ENCODE measurements at places on chromosomes 1 and 21. TPM values are rescaled to one million over a fixed set of nuclear protein-coding genes. Genes with fewer than 3 reads are reported as not detected.

WNT9A gene
- polyA plus RNA-seq: not detected

LIN28A gene
- not detected for polyA plus RNA-seq

WDR64 gene
- 0.29 TPM for polyA plus RNA-seq

GSTM5 gene
- polyA plus RNA-seq: not detected

DISP3 gene
- polyA plus RNA-seq: 0.53 TPM

LCK gene
- 1,109 TPM for polyA plus RNA-seq

TRIM33 gene
- 28.7 TPM for polyA plus RNA-seq

UBE2Q1 gene
- polyA plus RNA-seq: 11.4 TPM

SPRR3 gene
- polyA plus RNA-seq: not detected

DNM3 gene
- polyA plus RNA-seq: 1.2 TPM

LRRC8C gene
- polyA plus RNA-seq: 14.3 TPM

- no peak for DNase-seq
Measured at GRCh38 chr1:28028873-28029654, 59.3 kb downstream of the EYA3 start.

GRCh38 chr1:60894130-60894529, 188.2 kb upstream of the NFIA start:
- no peak for DNase-seq

- no peak for DNase-seq
Measured at GRCh38 chr1:39898648-39899603, 2.8 kb downstream of the MYCL start.

- DNase-seq: no peak
Measured at GRCh38 chr21:37531431-37531932, 164.9 kb downstream of the DYRK1A start.

DNA sequence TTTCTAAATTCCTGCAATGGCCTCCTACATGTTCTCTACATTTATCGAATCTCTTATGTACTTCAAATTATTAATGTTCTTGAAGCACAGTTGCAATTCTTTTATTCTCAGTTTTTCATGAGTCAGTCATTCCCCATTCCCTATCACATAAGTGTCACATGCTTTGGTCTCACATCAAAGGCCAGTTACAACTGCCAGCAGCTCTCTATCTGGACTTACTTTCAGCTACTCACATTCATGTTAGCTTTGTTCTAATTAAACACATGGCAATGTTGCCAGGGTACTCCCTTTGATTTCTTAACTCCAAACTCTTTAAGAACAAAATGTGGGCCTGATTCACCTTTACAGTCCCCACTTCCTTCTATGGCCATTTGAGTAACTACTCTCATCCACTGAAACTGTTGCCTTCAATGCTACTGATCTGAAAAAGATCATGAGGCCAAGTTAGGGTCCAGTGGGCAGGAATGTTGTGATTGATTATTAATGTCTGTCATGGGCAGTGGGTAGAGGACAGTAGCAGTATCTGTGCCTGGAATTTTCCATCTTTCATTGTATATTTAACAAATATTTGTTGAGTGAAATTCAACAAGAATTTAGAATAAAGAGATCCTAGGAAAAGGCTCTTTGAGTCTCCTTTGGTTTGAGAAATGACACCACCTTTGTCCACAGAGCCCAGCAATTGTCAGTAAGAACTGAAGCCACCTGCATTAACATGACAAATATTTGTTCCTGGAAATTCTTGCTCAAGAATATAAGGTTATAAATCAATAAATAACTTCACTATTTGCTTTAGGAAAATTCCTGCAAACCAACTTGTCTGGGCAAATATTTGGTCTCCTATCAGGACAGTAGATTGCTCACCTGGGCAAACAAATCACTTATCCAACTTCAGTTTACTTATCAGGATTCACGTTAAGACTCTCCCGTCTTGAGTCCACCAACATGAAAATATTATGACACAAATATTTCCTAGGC, 153.6 kb upstream of the SAMSN1 start:
- DNase-seq: no peak

DNA sequence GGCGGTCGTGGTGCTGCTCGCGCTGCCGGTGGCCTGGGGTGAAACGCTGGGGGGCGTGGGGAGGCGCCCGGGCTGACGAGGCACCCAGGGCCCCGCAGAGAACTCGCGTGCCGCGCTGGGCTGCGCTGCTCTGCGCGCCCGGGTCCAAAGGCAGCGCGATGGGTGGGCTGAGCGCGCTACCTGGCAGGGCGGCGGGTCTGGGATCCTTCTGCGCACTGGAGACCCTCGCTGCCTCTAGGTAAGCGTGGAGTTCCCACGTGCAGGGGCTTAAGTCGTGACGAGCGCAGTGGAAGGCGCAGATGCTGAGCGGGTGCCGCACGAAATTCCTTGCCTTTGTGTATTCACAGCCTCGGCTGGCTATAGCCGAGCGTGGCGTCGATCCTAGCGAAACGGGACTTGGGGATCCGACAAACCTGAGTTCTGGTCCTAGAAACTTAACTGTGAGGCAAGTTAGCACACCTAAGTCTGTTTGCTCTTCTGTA, 24.6 kb downstream of the CR1L start:
- no peak for DNase-seq

GRCh38 chr1:246659594-246660140, 64.5 kb upstream of the SCCPDH start:
- DNase-seq: no peak

- DNase-seq: no peak
Measured at GRCh38 chr21:44897326-44898010, 23.2 kb downstream of the ITGB2 start.

DNA sequence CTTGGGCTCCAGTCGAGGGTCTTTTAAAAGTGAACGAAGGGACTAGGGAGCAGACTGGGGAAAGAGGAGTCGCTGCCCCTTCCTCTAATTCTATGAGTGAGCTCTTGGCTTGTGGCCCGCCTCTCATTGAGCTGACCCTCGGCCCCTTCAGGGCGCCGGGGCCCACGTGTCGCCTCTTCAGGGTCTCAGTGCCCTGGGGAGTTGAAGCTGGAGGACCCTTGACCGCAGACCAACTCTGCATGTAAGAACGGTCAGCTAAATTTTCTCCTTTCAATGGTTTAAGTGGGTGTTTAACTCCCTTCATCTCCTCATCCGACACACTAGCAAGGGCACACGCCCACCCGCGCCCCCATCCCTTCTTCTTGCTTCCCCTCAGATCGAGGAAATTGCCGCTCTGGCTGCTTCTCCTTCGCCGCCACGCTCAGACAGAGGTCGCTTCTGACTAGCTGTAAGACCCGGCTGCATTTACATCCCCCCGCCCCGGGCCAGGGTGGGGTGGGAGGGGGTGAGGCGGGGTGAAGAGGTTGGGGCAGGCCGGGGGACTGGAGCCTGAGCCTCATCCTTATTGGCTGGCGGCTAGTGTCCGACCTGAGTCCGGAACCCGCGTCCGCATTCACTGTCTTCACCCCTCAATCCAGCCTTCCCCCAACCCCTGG, 10.9 kb downstream of the NR5A2 start:
- no peak for DNase-seq

DNA sequence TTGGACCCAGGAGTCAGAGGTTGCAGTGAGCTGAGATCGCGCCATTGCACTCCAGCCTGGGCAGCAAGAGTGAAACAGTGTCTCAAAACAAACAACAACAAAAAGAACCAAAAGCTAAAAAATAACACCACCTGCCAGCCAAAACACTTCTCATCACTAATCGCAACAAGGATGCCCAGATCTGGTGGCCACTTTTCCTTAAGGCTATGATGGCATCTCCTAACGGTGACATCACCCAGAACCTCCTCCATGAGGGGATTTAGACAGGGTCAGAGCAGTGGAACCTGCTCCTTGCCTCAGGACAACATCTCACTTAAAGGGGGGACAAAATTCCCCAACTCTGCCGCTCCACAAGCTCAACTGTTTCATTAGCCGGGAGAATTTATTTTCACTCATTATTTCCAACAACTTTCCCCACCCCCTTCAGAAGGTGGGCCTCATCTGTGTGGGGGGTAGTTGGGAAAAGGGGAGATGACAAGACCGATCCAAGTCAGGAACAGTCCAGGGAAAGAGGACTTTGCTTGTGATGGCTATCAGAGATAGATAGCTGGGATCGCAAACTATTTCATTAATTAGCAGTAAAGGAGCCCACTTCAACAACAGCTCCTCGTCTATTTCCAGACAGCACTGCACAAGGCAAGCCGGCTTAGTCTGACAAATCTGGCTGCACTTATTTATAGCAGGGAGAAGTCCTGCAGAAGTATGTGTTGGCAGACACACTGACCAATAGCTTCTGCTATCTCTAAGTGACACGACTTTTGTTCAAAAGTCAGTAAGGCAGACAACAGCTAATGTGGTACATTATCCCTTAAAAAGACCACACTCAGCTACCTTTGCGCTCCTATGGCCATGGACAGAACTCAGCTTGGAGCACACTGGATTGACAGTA, 2.6 kb downstream of the PABPC4 start:
- DNase-seq: no peak

GRCh38 chr1:219465212-219466093, 147.5 kb downstream of the ZC3H11B start:
- no peak for DNase-seq

DNA sequence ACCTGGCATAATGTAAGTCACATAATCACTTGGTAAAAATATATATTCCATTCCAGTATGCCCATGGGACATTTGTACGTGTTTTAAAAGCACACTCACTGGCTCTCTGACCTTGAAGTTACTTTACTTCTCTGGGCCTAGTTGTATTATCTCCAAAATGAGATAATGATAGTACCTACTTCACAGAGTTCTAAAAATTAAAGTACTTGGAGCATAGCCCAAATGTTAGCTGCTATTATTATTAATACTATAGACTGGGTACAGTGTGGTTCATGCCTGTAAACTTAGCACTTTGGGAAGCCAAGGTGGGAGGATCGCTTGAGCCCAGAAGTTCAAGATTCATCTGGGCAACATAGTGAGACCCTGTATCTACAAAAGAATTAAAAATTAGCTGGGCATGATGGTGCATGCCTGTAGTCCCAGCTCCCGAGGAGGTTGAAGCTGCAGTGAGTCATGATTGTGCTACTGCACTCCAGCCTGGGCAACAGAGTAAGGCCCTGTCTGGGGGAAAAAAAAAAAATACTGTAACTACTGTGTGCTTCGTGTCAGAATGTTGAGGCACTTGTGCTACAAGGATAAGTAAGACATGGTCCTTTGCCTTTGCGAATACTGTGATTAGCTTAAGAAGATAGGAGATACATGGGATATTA, 45.7 kb downstream of the TDRD5 start:
- no peak for DNase-seq

DNA sequence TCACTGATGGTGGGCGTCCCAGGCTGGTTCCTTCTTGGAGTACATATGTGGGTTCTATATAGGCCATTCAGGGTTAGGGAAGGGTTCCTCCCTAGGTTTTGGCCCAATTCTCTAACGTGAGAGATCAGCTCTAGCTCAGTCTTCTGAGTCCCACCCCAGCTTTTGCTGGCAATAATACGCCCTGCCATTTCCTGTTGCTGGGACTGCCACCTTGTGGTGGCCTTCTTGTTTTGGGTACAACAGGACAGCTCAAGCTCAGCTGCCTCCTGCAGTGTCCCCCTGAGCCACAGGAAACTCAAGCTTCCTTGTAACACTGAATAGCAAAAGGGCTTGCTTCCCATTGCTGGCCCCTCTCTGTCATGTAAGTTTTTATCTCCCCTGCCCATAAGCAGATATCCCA, 77.8 kb downstream of the BACH1 start:
- DNase-seq: peak; percentile 41

DNA sequence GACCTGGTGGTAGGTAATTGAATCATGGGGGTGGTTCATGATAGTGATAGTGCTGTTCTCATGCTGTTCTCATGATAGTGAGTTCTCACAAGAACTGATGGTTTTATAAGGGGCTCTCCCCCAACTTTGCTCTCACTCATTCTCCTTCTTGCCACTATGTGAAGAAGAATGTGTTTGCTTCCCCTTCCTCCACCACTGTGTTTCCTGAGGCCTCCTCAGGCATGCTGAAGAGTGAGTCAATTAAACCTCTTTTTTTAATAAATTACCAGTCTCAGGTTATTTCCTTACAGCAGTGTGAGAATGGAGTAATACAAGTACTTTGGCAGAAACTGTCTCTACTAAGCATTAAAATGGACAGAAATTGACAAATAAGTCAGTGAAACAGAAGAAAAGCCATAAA, 21.6 kb downstream of the RAB3GAP2 start:
- no peak for DNase-seq

GRCh38 chr1:244046907-244047611, 4.0 kb upstream of the ZBTB18 start:
- no peak for DNase-seq

DNA sequence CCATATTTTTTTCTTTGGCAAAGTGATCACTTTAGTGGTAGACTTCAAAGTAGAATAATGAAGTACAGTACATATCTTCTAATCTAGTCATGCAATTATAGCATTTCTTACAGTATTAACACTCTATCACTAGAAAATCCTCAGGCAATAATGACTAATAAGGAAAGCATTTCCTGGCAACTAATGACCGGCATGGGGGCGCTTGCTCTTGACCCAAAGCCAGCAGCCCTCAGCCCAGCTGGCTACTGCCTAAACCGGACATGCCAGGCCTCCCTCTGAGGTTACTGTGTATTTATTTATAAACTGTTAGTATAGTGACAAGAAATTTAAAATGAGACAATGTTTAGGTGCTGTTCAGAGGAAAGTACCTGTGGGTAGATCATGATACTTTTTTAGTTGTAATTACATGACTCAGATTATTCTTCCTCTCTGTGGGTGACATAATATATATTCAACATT, 633.8 kb downstream of the PTPRC start:
- DNase-seq: no peak

DNA sequence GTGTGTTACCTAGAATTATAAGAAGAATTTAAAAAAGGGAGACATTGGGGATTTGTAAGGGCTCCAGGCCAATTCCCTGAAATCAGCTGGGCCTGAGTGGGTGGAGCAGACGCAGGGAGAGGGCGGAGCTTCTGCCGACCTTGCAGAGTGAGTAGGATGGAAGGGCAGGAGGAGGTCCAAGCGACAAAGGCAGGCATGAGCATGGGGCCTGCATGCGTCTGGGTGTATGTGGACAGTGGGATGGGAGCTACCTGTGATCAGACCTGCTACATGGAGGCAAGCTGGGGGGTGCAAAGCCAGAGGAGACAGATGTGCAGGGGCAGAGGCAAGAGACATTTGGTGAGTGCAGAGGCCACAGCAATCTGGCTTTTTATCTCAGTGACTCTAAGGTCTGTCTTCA, 105.3 kb upstream of the OLIG2 start:
- no peak for DNase-seq

- no peak for DNase-seq
Measured at GRCh38 chr1:74773582-74773981, 40.6 kb downstream of the TYW3 start.

- DNase-seq: no peak
Measured at GRCh38 chr1:7857985-7858384, 5.1 kb upstream of the UTS2 start.

GRCh38 chr1:215115760-215116159, 33.2 kb downstream of the KCNK2 start:
- no peak for DNase-seq

DNA sequence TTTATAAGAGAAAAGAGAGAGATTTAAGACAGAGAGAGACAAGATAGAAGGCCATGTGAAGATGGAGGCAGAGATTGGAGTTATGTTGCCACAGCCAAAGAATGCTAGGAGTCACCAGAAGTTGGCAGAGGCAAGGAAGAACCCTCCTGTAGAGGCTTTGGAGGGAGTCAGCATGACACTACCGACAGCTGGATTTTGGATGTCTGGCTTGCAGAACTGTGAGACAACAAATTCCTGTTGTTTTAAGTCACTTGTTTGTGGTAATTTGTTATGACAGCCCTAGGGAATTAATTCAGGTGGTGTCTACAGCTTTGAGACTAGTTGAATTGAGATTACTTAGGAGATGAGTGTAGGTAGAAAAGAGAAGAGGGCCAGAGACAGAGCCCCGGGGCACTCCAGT, 158.5 kb downstream of the DNM3 start:
- DNase-seq: no peak

- no peak for DNase-seq
Measured at GRCh38 chr1:92461364-92462097, 25.2 kb downstream of the GFI1 start.

GRCh38 chr1:39666772-39667171, 5.1 kb downstream of the NT5C1A start:
- no peak for DNase-seq

All from naive thymus-derived CD4-positive, alpha-beta T cell (primary cell).